Prostate gland (tissue), 2 donors: ENCODE measurements at places on chromosomes 5 and 9. TPM values are rescaled to one million over a fixed set of nuclear protein-coding genes. Genes with fewer than 3 reads are reported as not detected.

DNA sequence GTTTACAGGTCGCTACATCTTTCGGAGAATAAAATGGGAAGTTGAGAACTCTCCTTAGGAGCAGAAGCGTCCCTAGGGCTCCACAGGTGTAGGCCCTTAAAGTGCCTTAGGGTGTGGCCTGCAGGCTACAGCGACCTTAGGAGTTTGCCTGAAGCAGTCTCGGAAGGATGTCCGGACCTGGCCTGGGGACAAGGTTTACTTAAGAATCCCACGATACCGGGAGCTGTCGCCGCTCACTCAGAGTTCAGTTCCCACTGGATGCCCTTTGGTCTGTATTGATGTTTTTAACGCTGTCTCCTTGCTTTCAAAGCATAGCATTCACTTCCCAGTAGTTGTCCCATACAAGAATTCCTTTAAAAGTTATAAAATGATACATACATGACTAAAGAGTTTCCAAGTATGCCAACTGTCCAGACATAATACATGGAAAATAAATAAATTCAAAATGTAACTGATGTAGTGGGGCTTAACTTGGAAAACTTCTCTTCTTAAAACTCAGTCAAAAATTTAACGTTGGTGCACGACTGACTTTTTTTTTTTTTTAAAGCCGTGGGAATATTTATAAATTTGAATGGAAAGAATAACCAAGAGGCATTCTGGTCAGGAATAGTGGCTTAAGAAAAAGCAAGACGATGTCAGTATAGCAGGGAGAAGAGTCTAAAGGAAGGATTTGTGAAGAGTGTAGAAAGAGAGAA, 848 bp downstream of the RAD50 start:
- peak; percentile 14 for DNase-seq

DNA sequence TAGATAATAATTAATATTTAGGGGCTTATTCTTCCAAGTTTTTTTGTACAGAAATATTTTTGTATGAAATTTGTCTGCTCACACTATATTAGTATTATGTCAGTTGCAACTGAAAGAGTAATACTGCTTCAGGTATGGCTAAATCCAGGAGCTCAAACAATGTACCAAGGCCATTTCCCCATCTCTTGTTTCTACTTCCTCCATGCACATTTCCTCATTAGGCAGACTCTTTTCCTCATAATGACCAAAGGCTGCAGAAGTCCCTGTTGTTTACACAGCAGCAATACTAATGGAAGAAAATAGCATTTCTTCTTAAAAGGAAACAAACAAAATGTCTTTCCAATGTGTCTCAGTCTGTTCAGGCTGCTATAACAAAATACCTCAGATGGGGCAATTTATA, 9.2 kb upstream of the OTULINL start:
- DNase-seq = no peak

GRCh38 chr9:133488686-133489252, 9.9 kb upstream of the SLC2A6 start:
- DNase-seq = no peak

DNA sequence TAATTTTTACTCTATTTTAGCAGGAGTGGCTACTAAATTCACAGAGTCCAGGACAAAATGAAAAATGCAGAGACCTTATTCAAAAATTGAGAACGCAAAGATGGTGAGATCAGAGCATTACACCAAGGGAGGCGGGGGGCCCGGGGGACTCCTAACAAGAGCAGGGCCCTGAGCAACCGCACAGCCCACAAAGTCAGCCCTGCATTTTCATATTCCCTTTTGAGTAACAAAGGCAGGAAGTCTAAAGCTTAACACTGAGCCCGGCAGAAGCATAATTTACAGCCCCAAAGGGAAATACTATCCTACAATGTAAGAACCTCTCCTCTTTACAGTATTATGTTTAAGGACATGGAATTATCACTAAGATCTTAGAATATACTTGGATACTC, 69.4 kb downstream of the TLE1 start:
- DNase-seq = no peak

DNA sequence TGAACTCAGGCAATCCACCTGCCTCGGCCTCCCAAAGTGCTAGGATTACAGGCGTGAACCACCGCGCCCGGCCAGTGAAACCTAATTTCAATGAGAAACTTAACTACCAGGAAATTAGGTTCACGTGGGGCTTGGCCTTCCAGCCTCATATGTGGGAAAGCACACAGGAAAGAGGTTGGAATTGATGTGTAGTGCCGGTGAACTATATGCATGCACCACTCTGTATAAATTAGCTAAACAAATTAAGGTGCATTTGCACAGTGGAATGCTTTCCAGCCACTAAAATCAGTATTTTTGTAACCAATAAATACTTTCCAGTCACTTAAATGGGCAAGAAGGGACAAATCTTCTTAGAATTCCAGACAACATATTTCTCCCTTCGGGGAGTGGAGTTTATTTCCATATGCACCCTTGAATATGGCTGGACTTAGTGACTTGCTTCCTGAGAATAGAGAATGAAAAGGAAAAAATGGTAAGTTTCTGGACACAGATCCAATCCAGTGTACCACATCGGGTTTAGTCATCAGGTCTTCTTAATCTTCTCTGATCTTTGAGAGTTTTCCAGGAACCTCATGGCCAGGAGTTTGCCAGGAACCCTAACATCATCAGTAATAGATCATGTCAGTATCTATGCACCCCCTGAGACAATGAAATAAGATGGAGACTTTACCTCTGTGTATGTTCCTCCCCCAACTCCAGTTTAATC, 24.9 kb downstream of the ATOX1 start:
- DNase-seq = no peak

DNA sequence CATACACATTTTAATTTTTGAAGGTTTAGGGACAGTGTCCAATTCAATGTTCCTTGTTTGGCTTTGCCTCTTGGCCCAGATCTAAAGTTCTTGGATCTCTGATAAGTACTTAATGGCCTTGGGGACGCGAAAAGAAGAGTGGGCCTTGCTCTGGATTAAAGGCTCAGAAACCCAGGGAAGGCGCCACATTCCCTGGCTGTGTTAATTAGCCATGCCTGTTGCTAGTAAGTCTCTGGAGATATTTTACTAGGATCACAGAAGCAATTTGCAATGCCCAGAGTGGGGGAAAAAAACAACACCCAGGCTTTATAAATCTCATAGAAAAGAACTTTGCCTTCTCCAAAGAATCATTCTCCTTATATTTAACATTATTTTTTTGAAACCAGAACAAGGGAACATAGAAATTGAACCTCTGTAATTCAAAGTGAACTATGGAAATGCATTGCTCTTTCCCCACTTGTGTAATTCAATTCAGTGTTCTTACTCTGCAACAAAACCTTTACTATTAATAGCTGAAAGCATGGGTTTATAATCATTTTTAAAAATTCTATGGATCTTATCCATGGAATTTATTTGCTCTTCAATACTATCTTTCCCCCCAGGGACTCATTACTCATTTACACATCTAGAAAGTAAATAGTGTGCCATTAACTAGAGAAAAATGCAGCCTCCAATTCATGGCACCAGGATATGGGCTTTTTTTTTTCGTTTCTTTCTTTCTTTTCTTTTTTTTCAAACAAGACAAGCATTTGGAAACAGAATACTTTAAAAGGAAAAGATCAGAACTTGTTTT, 172.2 kb upstream of the ANKRD55 start:
- DNase-seq = no peak

The MEIKIN gene
- not detected for total RNA-seq

The STOML2 gene
- total RNA-seq = 114 TPM
